ENCODE measurements at places on chromosomes 12 and 14.
A peak's percentile ranks its signal among the peaks of the same experiment; 100 is the strongest.

GRCh38 chr14:57182760-57183503, 85.8 kb downstream of the EXOC5 start:
- DNase-seq, result no peak

GRCh38 chr12:8696442-8697090, 1.2 kb upstream of the RIMKLB start:
- DNase-seq, result no peak

- no peak for DNase-seq
Observed at GRCh38 chr14:22485649-22486048, 103.4 kb downstream of the DAD1 start.

DNA sequence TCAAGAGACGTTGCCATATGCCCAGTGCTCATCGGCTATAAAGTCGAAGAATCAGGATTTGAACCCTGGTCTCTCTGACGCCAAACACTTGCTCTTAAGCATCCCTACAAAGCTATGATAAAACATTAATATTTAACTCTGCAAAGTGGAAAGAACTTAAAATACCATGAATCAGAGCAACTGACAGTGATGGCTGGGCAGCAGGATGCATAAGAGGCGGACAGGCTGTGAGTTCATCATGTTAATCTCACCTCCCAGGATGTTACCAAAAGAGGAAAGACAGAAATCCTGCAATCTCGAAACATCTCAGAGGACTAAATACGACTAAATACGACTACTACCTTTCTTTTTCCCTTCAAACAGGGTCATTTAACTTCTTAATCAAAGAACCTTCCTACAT, 5.8 kb downstream of the DICER1 start:
- DNase-seq, result no peak

DNA sequence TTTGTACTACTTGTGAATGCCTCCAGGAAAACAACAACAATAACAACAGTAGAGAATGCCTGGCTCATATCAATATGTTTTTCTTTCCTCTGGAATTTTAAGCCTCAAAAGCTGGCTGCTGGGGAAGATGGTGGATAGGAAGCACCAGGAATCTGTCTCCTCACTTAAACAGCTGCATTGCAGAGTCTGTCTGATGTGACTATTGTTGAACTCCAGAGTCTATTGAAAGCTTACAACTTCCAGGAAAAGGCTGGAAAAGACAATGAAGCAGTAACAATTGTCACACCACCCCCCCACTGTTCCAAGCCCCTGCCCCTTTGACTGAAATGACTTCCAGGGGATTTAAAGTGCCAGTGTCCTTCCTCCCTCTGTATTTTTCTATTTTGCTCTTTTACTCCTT, 309.7 kb downstream of the BMP4 start:
- no peak for DNase-seq

DNA sequence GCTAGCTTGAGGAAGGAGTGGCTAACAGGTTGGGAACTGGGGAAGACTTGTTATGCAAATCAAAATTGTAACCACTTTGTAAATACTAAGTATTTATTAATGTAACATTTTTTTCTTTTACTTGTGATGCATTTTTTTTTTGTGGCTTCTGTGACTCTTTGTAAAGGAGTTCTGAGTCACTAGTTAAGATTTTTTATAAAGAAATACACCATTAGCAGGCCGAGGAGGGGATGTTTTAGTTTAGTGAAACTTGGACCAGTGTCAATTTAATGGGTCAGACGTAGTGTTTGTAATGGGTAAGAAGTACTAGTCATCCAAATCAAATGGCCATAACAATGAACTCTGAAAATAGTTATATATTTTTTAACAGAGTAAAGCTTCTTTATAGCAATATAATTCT, 43.1 kb downstream of the AKAP6 start:
- DNase-seq, result no peak

GRCh38 chr14:70602254-70602653, 1.8 kb upstream of the MED6 start:
- DNase-seq, result no peak

GRCh38 chr12:97545804-97546203, 83.2 kb downstream of the RMST start:
- no peak for DNase-seq

DNA sequence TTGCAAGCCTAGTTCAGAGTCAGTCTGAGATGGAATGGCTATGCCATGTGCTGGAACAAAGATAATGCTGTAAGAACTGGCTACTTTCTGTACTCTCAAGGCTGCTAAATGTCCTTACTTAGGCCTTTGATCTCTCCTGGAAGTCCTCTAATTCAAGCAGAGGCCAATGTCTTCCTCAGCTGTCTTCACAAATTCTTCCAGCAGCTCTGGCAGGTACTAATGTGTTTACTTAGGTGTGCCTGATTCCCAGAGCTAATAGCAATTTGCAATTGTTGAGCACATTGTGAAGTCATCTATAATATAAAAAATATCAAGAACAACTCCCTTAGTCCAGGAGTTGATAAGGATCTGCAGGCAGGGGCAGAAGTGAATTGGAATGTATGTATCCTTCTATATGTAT, 3.8 kb upstream of the MYF5 start:
- DNase-seq, result no peak

- DNase-seq, result no peak
Observed at GRCh38 chr14:94979891-94980290, 177.4 kb downstream of the DICER1 start.

- no peak for DNase-seq
Observed at GRCh38 chr14:76430017-76430416, 54.1 kb downstream of the ESRRB start.

DNA sequence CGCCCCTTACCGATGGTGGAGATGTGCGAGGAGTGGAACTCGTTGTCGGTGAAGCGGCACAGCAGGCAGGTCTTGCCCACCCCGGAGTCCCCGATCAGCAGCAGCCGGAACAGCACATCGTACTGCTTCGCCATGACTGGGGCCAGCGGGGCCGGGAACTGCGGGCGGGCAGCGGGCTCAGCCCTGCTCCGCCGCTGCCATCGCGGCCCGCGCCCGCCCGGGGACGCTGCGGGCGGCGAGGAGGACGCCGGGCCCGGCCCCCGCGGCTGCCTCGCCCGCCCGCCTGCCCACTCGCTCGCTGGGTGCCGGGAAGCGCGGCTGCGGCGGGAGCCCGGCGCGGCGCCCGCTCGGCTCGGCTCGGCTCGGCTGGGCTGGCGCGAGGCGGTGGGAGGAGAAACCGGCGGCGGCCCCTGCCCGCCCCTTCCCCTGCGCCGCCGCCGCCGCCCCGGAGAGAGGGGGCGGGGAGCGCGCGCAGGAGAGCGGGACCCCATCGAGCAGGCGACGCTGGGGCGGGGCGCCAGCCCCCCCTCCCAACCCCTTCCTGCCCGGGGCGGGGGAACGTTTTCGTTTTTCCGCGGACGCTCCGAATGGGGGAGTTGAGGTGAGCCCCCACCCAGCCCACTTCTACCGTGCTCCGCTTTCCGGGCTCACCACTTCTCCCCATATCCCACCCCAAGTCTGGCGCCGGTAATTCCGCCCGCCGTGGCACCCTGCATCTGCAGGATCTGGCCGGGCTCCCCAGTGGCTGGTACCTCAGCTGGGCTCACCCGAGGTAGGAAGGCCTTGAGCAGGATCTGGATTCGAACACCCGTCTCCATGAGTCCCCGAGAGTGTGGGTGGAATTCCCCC, at the start of gene RAB15:
RAB15 (minus strand) TSS at position 394 of the 849 bp plus-strand sequence; CDS start at position 134, 260 bp downstream.
- no peak for DNase-seq

- DNase-seq, result no peak
Observed at GRCh38 chr12:2501464-2502191, 293.1 kb upstream of the FKBP4 start.

DNA sequence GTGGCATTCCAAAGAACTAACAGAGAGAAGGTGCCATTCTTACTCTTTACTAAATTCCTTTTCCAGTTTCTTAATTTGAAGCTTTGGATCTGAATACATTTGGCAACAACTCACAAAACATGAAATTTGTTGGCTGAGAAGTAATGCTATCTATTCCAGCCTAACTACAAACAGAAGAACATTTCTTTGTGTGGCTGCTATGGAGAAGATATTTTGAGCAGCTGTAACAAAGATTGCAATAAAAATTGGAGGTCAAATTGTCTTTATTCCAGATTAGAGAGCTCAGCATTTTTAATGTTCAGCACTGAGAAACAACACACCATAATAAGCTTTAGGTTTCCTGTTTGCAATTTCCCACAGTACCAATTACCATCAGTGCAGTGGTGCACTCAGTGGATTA, 835.8 kb upstream of the FLRT2 start:
- no peak for DNase-seq

- DNase-seq, result no peak
Observed at GRCh38 chr12:1502831-1503230, 91.5 kb downstream of the FBXL14 start.

DNA sequence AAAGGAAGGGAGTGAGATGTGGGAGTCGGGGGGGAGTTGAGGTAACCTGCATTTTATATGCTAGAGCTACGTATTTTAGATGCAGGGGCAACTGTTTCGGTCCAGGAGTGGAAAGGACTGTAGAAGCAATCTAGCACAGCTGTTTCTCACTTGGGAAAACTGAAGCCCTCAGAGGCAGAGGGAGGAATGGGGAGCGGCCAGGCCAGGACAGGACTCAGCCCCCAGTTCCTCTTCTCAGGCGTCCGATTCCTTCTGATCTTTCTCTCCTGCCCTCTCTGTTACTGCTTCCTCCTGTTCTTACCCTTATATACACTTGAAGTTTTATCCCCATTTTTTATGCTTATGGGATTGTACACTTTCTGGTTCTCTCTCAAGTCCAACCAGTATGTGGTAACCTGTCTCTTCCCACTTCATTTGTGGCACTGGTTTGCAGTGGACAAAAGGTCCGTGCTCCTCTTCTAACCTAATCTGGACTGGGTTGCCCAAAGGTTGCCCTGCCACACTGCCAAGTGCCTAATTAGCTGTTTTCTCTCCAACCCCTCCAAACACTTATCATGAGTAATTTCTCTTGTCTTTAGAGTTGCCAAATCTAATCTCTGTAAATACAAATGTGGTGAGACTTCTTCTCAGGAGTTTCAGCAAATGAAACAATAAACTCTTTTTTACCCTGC, 16.2 kb downstream of the LPCAT3 start:
- DNase-seq, result no peak

DNA sequence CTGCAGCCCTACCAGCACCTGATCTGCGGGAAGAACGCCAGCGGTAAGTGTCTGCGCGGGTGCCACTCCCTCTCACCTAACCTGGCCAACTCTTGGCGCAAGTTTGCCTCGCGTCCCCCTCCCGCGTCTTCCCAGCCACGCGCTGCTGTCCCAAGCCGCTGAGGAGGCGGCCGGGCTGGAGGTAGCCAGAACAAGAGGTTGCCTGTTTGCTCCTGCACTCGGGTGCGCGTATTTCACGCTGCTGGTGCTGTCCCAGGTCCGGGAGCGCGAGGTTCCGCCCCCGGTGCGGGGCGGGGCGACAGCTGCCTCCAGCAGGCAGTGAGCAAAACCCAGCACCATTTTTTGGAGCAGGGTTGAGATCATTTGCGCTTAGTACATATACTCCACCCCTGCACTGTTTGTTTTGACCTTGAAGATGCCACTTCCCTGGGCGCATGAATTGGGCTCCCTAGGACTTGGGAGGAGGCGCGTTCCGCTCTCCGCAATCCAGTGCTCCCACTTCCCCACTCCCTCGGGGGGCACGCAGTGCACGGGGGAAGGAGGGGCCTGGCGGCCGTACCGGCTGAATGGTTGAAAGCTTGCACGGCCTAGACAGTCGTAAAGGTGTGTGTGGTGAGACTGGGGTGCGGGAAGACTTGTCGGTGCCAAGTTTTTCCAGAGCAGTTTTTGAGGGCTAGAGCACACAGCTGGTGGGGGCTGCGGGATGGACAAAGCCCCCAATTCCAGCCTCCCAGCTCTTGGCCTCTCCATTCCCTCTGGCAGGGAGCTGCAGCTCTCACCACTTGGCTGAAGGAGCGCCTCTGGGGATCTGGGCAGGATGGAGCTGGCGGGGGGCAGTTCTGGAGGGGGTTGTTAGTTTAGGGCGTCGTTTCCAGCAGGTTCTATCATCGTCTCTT, 226.9 kb upstream of the CRY1 start:
- DNase-seq, result peak; percentile 49

GRCh38 chr12:114776731-114777442, 92.9 kb upstream of the TBX3 start:
- no peak for DNase-seq

- no peak for DNase-seq
Observed at GRCh38 chr14:79583738-79584408, 627.4 kb downstream of the DIO2 start.

DNA sequence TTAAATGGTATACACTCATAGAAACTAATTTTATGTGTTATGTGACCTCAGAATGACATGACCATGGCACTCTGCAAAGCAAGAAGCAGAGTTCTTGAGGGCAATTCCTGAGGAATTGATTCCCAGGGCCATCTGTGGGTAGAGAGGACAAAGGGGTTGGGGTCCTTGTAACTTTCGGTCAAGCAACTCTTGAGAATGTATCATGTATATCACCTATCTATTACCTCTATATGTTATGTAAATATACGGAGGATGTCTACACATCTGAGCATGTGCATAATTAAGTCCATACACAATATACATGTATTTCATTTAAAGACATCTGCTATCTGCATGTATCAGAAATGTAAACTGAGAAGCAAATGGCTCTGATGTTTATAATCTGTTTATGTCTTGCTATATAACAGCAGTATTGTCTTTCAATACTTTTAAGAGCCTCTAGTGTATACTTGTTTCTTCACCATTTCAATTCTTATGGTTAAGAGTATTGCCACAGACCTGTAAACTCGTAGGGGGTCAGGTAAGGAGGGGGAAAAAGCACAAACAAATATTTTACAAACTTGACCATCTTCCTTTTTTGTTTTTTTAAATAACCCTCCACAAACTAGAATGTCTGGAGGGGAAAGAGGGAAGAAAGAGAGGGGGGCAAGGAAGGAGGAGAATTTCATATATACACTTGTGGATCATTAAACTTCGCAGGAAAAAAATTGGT, 4.5 kb downstream of the FOXA1 start:
- no peak for DNase-seq

- DNase-seq, result no peak
Observed at GRCh38 chr14:26204728-26205479, 392.9 kb downstream of the NOVA1 start.

DNA sequence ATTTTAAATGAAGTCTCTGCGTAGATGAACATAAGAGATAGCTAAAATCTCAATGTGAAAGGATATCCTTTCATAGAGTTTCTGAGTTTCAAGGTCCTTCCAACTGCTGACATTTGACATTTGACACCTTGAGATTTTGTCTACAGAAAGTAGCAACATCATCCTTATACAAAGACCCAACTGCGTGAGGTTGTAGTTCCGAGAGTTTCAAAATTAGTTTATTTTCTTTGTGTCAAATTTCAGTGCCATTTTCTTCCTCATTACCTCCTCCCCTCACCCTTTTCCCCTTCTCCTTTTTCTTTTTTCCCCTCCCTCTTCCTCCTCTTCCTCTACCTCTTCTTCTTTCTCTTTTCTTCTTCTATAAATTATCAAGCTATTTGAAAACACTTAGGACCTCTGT, 26.9 kb upstream of the BATF start:
- DNase-seq, result no peak

DNA sequence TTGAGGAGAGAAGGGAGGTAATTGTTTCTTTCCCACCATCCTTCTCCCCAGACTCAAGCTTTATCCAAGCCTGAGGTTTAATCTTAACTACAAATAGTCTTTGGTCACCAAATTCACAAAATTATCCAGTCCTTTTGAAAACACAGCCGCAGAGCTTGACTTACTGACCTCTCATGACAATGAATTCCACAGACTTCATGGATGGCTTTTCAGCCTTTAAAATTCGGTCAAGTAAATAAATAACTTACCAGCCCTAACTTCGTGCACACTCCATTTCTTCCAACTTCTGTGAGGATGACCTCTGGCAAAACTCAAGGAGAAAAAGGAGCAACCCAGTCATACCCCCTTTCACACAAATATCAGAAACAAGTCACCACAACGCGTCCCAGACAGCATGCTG, 137.0 kb upstream of the CDKN3 start:
- no peak for DNase-seq

GRCh38 chr14:67935371-67935770, 115.8 kb downstream of the RAD51B start:
- DNase-seq, result no peak

GRCh38 chr12:51393676-51394545, 2.7 kb upstream of the GALNT6 start:
- no peak for DNase-seq
